ENCODE measurements at places on chromosomes 1 and 21. TPM values are rescaled to one million over a fixed set of nuclear protein-coding genes. Genes with fewer than 3 reads are reported as not detected.

Gene CNR2
- 0.10 TPM for total RNA-seq

DNA sequence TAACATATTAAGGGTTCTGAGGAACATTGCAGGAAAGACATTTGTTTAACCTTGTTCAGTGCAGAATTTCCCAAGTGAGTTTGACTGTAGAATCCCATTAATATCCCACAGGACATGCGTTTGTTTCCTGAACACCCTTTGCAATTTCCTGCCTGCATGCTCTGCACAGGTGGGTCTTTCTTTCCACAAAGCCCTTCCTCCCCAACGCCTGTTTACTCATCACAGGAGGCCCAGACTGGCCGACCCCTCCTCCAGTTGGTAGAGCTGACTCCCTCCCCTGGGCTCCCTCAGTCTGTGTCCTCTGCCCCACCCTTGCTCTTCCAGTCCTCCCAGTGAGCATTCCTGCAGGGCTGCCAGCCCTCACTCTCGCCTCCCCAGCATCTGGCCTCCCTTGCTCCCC, 47.5 kb upstream of the CTPS1 start:
- no peak for DNase-seq

- no peak for DNase-seq
These were observed 416.9 kb downstream of the PTPRU start for GRCh38 chr1:29653034-29653810.

GRCh38 chr21:36773117-36773516, 74.2 kb downstream of the SIM2 start:
- DNase-seq: no peak

GRCh38 chr1:92840600-92840999, 8.8 kb downstream of the RPL5 start:
- DNase-seq: no peak

Data from skin of body (tissue), 3 donors.